ENCODE measurements at places on chromosomes 3 and 15. TPM values are rescaled to one million over a fixed set of nuclear protein-coding genes. Genes with fewer than 3 reads are reported as not detected.

Gene MYNN
- 30.0 TPM for polyA plus RNA-seq

Gene SAXO2
- 4.4 TPM for polyA plus RNA-seq

Gene KBTBD8
- 1.2 TPM for polyA plus RNA-seq

Gene MKRN2OS
- 0.65 TPM for polyA plus RNA-seq

Gene PP2D1
- 0.78 TPM for polyA plus RNA-seq

Gene SPTSSB
- polyA plus RNA-seq: 4.5 TPM

Gene PPP1R14D
- polyA plus RNA-seq: 0.48 TPM

Gene SUSD5
- polyA plus RNA-seq: 4.4 TPM

Gene LYSMD2
- 5.1 TPM for polyA plus RNA-seq

Gene IL17RE
- 13.3 TPM for polyA plus RNA-seq

Gene ACTC1
- 3.7 TPM for polyA plus RNA-seq

Gene TGFBR2
- polyA plus RNA-seq: 108 TPM

Gene PAQR5
- 33.1 TPM for polyA plus RNA-seq

Gene LRRC31
- 0.16 TPM for polyA plus RNA-seq

Gene CCDC54
- not detected for polyA plus RNA-seq

Gene GRK7
- 0.13 TPM for polyA plus RNA-seq

Gene DUOX1
- 6.9 TPM for polyA plus RNA-seq

Gene CPNE9
- not detected for polyA plus RNA-seq

Gene FANCD2OS
- not detected for polyA plus RNA-seq

Gene STARD9
- polyA plus RNA-seq: 7.7 TPM

Gene ZBTB47
- 18.7 TPM for polyA plus RNA-seq

Gene STIMATE
- polyA plus RNA-seq: 16.9 TPM

Gene CFAP44
- polyA plus RNA-seq: 33.8 TPM

Gene MST1R
- 2.4 TPM for polyA plus RNA-seq

Gene CHDH
- 8.3 TPM for polyA plus RNA-seq

Gene HYPK
- 20.9 TPM for polyA plus RNA-seq

Gene SAMMSON
- polyA plus RNA-seq: not detected

Gene WDR93
- 3.2 TPM for polyA plus RNA-seq

Gene GOLGA6L10
- polyA plus RNA-seq: 3.8 TPM

Gene STX19
- polyA plus RNA-seq: 0.35 TPM

Gene CIAO2A
- polyA plus RNA-seq: 94.9 TPM

Gene PLA2G4F
- 20.2 TPM for polyA plus RNA-seq

Gene KCNMB3
- polyA plus RNA-seq: 7.1 TPM

Gene RBP2
- polyA plus RNA-seq: 0.52 TPM

Gene PRRT3
- polyA plus RNA-seq: 2.9 TPM

Gene SPATA12
- 0.14 TPM for polyA plus RNA-seq

Gene ZBTB11
- polyA plus RNA-seq: 22.1 TPM

Measured in left renal cortex interstitium (tissue), 4 donors.